ENCODE measurements at places on chromosomes 6 and 20.
A peak's percentile ranks its signal among the peaks of the same experiment; 100 is the strongest.

- no peak for DNase-seq
These were observed 189.8 kb downstream of the FOXA2 start for GRCh38 chr20:22394583-22394982.

DNA sequence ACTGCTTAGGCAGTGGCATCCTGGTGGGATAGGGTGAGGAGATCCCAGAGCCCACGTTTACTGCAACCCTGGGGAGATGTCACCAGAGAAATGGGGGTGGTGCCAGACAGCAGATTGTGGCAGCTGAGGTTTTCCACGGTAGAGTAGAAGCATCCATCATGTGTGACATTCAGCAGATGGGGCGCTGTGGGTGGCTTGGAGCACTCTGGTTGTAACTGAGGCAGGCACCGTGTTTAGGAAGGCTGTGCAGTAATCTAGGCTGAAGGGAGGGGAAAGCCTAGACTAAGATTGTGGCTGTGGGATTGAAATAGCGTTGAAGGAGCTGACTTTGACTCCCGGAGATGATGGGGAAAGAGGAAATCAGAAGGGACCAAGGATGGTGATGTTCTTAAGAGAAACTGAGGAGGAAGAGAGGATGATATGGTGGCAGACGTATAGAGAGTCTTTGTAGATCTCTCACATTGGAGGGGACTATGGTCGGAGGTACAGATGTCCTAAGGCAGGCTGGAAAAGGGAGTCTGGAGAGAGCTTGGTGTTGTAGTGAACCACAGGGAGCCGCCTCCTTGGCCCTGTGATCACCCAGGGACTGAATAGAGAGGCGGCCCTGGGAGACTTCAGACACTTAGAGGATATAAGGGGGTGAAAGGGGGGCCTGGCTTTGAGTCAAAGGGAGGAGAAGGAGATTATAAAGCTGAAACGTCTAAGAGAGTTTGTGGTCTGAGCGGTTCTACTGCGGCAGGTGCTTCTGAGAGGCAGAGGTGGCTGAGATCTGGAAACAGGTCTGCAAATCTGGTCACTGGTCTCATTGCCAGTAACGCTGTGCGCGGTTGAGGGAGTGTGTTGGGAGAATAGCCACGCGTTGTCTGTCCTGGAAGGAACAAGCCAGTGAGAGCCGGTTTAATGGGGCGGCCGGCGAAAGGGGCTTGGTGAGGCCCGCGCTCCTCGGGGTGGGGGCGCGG lies 792 bp upstream of the MICA start:
- DNase-seq = peak; percentile 41

DNA sequence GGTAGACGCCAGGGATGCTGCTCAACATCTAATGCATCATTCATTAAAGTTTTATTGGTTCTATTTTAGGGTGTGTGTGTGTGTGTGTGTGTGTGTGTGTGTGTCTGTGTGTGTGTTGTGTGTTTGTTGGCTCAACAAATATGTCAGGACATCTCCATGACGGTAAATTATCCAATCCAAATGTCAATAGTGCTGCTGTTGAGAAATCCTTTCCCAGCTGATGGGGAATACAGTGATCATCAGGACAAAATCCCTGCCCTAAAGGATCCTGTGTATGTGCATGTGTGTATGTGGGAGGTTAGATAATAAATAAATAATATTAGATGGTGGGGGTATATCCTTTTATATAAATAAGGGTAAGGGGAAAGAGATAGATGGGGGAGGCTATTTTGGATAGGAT lies 59.6 kb downstream of the RNF144B start:
- DNase-seq = no peak

GRCh38 chr20:20734475-20734948 lies 22.1 kb upstream of the RALGAPA2 start:
- peak; percentile 72 for DNase-seq

GRCh38 chr6:111925296-111925695 lies 52.0 kb upstream of the FYN start:
- DNase-seq = no peak

- DNase-seq = no peak
These were observed 193.4 kb upstream of the SUPT3H start for GRCh38 chr6:45571159-45571558.

DNA sequence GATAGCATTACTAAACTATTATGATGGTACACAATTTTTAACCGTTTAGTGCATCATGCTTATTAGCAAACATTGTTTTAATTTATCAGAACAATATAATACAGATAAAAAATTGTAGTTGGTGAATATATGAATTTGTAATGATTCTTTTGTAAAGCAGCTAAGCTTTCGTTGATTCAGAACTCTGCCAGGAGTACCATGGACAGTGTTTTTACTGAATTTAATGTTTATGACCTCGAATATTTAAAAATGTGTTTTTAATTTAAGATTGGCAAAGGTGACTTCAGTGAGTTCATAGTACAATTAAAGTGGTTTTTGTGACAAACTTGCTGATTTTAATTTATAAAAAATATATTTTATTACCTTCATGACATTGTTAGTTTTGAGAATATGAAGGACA lies 10.0 kb downstream of the AFDN start:
- DNase-seq = no peak

DNA sequence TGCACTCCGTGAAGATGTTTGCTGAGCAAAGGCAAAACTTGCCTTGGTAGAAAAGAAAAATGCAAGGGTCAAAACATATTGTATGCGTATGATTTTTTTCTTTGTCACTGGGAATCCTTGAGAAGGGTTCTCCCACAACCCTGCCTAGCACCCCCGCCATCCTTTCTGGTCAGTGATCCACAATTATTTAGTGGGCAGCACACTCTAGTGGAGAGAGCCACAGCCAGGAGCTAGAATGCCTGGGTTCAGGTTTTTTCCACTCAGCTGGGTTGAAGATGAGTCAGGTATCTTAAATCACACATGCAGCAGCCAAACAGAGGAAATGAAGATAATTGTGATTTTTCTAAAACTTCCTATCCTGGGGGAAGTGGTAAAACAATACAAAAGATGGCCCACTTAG lies 243.1 kb downstream of the PKHD1 start:
- no peak for DNase-seq

GRCh38 chr6:79396625-79397024 lies 140.6 kb downstream of the LCA5 start:
- no peak for DNase-seq

DNA sequence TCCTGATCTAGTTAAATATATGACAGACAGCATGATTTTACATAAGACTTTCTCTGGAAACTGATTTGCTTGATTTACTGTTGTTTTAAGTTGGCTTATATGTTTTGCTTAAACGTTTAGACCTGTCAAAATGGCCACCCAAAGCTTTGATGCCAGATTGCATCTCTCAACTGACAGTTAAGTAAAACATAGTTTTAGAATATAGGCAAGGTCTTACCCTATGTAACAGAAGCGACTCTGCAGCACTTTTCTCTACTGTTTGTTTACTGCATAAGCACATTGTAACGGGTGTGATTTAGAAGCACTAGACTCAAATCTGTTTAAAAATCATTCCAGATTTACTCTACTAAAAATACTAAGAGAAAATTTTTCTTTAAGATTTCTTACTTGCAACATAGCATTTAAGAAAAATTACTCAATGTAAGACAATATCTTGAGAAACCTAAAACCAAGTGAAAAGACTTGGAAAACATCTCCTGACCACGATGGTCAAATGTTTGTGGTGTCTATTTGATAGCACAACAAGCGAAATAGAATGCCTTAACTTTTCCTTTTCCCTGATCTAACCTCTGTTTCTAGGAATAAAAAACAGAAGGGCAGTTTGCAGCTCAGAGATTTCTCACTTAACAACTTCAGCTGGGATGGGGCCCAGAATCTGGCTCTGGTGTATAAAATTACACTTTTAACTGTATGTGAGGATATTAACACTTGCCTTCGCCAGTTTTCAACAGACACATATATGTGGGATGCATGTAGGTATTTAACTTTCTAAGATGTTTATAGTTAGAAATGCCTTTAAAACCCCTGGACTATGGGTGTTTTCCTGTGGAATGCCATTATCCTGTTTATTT lies 47.4 kb downstream of the AIG1 start:
- DNase-seq = no peak

DNA sequence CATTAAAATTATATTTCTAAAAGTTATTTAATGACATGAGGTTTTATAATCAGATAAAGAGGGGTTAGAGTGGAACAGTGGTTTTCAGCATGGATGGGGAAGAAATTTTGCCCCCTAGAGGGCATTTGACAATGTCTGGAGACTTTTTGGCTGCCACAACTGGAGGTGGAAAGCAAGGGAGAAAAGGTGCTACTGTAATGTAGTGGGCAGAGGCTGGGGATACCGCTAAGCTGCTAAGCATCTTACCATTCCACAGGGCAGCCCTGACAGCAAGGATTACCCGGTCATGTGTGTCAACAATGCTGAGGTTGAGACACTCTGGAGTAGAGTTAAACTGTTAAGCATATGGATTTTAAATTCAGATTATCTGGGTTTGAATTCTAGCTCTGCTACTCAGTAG lies 52.9 kb upstream of the FABP7 start:
- no peak for DNase-seq

DNA sequence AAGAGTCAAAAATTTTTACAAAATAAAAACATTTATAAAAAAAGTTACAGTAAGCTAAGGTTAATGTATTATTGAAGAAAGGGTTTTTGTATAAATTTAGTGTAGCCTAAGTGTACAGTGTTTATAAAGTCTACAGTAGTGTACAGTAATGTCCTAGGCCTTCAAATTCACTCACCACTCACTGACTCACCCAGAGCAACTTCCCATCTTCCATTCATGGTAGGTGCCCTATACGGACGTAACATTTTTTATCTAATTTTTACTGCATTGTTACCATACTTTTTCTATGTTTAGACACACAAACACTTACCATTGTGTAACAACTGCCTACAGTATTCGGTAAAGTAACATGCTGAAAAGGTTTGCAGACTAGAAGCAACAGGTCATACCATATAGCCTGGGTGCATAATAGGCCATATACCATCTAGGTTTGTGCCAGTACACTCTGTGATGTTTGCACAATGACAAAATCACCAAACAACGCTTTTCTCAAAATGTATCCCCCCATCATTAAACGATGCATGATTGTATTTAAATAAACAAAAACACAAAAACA lies 6.0 kb downstream of the MTFR2 start:
- DNase-seq = no peak

GRCh38 chr6:101779051-101779844 lies 385.7 kb downstream of the GRIK2 start:
- DNase-seq = no peak

DNA sequence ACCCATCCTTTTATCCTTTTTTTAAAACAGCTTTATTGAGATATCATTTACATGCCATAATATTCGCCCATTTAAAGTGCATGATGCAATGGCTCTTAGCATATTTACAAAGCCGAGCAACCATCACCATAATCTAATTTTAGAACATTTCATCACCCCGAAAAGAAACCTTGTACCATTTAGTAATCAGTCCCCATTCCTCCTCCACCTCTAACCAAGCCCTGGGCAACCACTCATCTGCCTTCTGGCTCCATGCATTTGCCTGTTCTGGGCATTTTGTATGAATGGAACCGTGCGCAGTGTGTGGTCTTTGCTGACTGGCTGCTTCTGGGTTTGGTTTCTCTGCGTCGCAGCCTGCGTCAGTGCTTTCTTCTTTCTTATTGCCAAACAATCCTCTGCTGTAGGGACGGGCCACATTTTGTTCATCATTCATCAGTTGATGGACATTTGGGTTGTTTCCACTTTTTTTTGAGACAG lies 10.2 kb upstream of the EEF1A2 start:
- no peak for DNase-seq

- DNase-seq = no peak
These were observed 57.5 kb downstream of the CEBPB start for GRCh38 chr20:50248104-50248641.

DNA sequence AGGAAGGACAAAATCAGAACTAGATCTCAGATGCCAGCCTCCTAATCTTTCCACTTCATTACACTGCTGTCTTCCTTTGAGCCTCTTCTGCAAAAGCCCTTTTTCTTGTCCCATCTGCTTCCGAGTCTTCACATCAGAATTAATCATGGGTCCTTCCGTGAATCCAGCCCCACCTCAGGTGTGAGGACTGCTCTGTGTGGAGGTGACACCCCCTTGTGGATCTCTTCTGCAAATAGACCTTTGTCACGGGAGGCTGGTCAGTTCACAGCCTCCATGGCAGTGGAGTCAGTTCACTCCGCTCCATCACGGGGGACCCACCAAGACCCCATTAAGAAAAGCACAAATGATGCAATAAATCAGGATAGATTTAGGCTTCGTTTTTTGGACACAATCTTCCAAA lies 171.1 kb downstream of the ADAT2 start:
- no peak for DNase-seq

- no peak for DNase-seq
These were observed 23.5 kb downstream of the TM9SF4 start for GRCh38 chr20:32132911-32133549.

- DNase-seq = no peak
These were observed 74.8 kb downstream of the IYD start for GRCh38 chr6:150443621-150444020.

GRCh38 chr20:40812415-40812925 lies 123.4 kb upstream of the MAFB start:
- no peak for DNase-seq

DNA sequence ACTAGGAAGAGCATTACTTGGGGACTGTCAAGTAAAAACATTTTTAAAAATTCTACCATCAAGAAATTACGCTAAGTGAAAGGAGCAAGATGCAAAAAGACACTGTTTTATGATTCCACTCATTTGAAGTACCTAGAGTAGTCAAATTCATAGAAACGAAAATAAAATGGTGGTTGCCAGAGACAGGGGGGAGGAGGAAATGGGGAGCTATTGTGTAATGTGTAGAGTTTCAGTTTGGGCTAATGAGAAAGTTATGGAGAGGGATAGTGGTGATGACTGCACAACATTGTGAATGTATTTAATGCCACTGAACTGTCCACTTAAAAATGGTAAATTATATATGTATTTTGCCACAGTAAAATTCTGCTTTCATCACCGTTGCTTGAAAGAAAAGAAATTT lies 83.8 kb downstream of the UST start:
- peak; percentile 43 for DNase-seq

GRCh38 chr6:106913676-106914280 lies 60.8 kb downstream of the CD24 start:
- no peak for DNase-seq

GRCh38 chr6:151196555-151196954 lies 43.2 kb upstream of the AKAP12 start:
- no peak for DNase-seq

Measured in Jurkat, Clone E6-1 (cell line).